ENCODE measurements at places on chromosomes 7 and 10.

DNA sequence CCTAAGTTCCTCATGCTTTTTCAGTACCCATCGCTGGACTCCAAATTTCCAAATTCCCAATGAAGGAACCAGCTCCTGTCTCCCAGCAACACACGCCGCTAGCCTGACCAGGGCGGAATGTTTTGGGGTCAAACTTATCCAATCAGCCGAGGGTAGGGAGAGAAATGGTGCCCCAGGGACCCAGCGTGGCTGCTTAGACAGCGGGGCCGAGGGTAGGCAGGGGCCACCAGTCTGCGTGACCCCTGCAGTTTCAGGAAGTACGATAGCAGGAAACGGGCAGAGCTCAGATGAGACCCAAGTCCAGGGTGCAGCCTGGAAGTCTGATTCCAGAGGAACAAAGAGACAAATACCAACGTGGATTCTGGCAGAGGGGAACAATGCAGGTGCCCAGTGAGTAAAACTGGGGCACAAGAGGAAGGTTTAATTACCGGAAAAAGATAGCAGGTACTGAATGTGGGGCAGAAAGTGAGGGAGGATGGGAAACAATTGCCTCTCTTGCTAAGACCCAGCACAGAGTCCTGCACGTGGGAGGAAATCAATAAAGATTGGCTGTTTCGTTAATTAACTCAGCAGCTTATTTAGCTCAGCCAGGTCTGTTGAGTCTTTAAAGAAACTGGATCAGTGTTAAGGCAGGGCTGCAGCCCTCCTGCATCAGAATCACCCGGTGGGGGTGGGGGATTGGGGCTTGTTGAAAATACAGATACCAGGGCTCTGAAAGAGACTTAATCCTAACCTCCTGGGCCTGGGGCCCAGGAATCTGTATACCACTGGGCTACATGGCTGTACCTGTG, 50.4 kb upstream of the NFE2L3 start:
- peak; percentile 5 for DNase-seq

DNA sequence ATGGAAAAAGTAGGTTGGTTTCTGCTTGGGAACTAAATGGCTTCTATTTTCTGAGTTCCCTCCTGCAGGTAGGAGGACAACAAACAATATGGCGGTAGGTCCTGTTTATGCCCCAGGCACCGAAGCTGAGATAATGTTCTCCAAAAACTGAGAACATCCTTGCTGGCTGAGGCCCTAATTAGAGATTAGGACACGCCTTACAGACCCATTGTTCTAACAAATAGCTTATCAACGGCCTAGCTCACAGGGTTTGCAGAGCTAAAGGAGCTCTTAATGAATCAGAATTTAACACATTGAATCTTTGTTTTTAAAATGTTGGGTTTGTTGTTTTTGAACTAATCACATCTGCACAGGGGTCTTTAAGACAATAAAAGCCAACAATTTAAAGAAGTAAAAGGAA, 37.0 kb downstream of the HTR5A start:
- no peak for DNase-seq

DNA sequence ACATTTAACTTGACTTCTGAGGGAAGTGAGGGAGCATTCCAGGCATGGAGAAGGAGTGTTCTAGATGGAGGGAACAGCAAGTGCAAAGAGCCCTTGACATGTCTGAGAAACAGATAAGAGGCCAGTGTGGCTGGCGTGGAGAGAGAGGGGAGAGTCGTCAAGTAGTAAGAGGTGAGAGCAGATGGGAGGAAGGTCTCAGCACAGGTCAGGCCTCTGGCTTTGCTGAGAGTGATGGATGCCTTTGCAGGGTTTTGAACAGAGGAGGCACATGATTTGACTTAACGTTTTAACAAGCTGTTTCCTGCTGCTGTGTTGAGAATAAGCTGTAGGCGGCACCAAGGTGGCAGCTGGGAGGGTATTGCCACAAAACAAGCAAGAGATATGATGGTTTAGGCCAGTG, 97.2 kb downstream of the KAT6B start:
- no peak for DNase-seq

DNA sequence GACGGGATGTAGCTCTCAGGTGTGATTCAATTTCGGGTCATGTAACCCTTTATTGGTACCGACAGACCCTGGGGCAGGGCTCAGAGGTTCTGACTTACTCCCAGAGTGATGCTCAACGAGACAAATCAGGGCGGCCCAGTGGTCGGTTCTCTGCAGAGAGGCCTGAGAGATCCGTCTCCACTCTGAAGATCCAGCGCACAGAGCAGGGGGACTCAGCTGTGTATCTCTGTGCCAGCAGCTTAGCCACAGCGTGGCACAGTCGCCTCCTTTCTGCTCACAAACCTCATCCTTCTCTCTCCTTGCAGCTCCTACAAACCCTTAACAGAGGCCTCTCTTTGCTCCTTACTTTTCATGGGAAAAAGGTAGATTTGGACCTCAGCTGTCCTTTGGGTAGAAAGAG, 197.5 kb upstream of the PRSS58 start:
- DNase-seq: no peak

GRCh38 chr7:158495216-158495615, 92.4 kb downstream of the PTPRN2 start:
- DNase-seq: no peak

GRCh38 chr7:96707901-96708774, 1.5 kb downstream of the SEM1 start:
- DNase-seq: no peak

DNA sequence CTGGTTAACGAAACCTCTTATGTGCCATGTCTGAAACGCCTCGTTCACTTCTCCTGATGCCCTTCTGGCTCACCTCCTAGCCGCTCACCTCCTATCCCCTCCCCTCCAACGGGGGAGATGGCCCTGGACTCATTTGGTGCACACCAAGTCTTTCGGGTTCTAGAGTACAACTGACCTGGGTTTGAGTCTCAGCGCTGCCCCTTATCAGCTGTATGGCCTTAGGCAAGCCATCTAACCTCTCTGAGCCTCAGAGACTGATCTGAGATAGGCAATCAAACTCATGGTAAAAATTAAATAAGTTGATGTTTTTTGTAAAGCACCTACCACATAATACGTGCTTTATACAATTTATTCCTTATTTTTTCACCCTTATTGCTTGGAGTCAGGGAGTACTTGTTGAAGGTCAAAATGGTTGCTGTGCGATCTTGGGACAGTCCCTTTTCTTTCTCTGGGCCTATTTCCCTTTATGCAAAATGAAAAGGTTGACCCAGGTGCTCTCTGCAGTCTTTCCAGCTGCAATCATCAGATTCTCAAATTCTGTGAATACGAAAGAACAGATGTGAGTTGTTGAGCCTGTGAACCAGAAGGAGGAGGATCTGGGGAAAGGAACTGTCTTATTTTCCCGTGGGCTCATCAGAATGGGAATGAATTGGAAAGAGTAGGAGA, 31.2 kb upstream of the PLEKHA1 start:
- no peak for DNase-seq

GRCh38 chr10:131144196-131144595, 167.3 kb downstream of the TCERG1L start:
- no peak for DNase-seq

DNA sequence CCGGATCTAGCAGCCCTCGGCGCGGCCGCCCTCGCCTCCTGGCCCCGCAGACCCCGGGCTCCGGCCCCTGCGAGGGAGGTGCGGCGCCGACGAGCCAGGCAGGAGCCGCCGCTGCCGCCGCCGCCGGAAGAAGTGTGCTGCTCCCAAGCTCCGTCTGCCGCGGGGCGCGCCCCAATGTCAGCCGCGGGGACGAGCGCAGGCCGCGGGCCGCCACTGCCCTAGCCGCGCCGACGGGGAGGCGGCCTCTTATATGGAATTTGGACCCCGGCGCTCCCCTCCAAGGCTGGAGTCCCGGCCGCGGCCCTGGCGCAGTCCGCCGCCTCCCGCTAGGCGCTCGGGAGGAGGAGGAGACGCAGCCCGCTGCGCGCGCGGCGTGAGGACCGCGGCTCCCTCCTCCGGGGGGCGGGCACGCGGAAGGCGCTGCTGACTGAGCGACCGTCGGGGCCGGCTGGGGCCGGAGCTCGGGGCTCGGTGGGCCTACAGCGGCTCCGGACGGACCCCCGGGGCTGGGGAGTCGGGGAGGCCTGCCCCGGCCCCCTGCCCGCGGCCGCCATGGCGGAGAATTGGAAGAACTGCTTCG, at the start of gene TRIM8:
TRIM8 (plus strand) TSS at position 414 of the 580 bp plus-strand sequence; CDS start at position 553, 139 bp downstream.
- DNase-seq: peak; percentile 48

GRCh38 chr7:84529480-84530205, 335.1 kb upstream of the SEMA3A start:
- no peak for DNase-seq

DNA sequence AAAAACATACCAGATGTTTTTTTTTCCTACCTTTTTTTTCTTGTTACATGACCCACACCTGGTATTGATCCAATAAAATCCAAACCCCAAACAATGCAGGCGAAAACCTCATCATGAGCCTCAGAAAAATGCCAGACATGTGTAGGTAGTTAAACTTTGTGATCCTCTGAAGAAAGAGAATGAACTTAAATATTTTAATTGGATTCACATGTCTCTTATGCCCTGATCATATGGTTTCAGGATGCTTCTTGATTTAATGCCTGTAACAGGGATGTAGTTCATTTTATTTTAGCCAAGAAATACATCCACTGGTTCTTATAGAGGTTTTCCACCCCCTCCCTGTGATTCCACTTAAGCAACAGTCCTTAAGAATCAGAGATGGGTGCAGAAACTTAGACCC, 451.6 kb downstream of the TYW1 start:
- DNase-seq: no peak

- peak; percentile 19 for DNase-seq
Observed at GRCh38 chr7:98872328-98872924, 2.6 kb upstream of the TMEM130 start.

DNA sequence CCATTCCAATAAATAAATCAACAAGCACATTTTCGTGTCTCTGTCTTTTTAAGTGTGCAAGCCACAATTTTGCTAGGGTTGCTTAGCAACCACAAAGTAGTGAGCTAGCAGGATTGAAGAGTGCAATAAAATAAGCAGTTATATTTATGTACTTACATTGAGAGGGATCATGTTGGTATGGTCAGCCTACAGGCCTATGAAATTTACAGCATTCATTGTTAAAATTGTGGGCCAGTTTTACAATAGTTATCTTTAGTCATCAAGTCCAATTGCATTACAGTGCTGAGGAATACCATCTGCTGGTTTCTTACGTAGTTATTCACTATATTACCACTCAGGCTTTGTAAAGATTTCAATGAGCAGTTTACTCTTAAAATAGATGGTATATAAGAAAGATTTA, 192.5 kb upstream of the POT1 start:
- DNase-seq: no peak

DNA sequence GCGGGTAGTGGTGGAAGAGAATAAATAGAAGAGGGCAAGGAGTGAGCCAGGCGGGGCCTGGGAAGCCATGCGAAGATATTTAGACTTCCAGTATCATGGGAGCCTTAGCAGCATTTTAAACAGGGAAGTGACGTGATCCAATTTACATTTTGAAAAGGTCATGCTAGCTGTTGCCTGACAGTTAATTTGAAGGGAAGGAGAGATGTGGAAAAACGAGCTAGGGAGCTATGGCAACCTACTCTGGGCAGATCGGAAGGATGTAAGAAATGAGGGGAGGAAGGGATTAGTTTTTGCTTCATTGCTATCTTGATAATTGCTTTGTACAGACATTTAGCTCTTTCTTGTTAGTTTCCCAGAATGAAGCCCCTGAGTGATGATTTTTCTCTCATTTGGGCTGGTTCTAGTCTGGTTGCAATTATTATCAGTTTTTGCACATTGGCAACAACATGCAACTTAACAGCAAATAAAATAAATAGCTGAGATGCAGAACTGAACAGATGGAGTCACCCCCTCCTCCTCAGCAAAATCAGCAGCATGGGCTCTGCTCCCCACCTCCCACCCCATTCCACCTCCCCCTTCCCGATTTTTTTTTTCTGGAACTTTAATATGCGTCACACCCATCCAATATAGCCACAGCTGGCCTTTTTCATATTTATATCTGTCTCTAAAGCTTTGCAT, 13.0 kb upstream of the CALU start:
- DNase-seq: no peak
